Fibroblast of pulmonary artery (primary cell): ENCODE measurements at places on chromosomes 13 and 19.
A peak's percentile ranks its signal among the peaks of the same experiment; 100 is the strongest.

- peak; percentile 96 for DNase-seq
These were observed 34.2 kb downstream of the MBNL2 start for GRCh38 chr13:97256343-97256783.

GRCh38 chr13:91426913-91427312 is 28.5 kb downstream of the GPC5 start:
- no peak for DNase-seq

DNA sequence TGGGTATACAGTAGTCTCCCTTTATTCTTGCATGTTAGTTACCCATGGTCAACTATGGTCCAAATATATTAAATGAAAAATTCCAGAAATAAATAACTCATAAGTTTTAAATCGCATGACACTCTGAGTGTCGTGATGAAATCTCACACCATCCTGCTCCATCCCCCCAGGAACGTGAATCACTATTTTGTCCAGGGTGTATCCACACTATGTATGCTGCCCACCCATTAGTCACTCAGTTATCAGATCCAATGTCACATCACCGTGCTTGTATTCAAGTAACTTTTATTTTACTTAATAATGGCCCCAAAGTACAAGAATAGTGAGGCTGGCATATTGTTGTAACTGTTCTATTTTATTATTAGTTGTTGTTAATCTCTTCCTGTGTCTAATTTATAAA is 115.8 kb upstream of the SERP2 start:
- DNase-seq = peak; percentile 70

- DNase-seq = peak; percentile 66
These were observed 732 bp upstream of the DCLK1 start for GRCh38 chr13:36131931-36132297.

DNA sequence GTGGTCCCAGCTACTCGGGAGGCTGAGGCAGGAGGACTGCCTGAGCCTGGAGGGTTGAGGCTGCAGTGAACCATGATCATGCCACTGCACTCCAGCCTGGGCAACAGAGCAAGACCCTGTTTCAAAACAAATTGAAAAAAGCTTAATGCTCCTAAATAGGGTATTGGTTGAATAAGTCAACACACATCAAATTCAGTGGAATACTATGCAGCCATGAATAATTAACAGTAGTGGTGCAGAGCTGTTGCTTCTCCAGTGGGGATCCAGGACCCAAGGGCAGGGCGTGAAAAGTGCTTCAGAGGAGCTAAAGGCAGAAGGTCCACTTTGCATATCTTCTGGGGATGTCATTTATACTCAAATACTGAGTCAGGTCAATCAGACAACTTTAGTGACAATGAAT is 18.2 kb downstream of the SIGLEC8 start:
- no peak for DNase-seq

GRCh38 chr19:3284759-3285646 is 60.5 kb downstream of the CELF5 start:
- peak; percentile 44 for DNase-seq

DNA sequence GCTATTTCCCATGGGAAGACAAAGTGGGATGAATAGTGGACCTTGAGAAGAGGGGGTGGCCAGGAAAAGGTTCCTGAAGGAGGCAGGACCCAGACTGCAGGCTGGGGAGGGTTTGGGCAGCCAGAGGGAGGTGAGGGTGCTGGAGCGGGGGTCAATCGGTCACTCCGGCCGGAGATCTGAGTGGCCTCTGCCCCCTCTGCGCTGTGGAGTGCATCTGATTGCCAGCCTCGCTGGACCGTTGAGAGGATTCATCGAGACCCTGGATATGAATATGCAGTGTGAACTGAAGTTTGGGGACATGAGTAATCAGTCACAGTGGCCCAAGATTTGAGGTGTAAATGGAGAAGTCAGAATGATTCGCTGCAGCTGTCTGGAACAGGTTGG is 5.5 kb upstream of the ZNF580 start:
- no peak for DNase-seq

GRCh38 chr13:103961784-103962183 is 895.6 kb upstream of the SLC10A2 start:
- peak; percentile 9 for DNase-seq

DNA sequence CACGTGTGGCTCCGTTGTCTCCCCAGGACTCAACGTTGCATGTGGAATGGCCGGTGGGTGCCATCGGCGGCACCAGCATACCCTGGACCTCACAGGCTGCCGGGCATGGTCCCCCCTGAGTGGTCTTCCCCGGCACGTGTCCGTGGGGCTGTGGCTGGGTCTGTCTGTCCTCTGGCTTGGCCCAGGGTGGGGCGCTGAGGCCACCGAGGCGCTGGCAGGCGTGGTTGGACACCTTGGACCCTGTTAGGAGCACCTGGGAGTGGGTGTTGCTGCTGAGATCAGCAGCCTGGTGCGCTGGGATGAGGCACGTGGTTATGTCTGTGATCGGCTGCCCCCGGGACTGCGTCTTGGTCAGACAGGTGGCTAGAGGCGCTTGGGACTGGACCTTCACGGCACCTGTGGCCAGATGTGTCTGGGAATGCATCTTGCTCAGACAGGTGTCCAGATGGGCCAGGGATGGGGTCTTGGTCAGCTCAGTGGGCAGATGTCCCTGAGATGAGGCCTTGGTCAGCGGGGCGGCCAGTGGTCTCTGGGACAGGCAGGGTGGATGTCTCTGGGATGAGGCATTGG is 9.2 kb downstream of the IQCN start:
- DNase-seq = no peak

- no peak for DNase-seq
These were observed 575 bp upstream of the ZNF556 start for GRCh38 chr19:2866495-2867024.

DNA sequence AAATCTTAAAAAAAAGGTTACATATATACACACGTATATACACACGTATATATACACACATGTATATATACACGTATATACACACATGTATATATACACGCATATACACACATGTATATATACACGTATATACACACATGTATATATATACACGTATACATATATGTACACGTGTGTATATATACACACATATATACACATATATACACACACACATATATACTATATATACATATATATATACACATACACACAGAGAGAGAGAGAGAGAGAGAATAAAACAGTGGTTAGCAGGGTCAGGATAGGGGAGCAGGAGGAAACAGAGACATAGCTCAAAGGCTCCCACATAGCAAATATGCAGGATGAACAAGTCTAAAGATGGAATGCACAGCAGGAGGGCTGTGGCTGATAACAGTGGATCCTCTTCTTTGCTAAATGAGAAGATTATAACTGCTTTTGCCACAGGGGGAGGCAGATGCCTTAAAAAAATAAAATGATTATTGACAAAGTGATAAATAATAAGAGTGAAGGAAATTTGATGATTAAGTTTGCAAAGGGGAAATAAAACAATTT is 714.5 kb downstream of the UQCRFS1 start:
- DNase-seq = no peak

DNA sequence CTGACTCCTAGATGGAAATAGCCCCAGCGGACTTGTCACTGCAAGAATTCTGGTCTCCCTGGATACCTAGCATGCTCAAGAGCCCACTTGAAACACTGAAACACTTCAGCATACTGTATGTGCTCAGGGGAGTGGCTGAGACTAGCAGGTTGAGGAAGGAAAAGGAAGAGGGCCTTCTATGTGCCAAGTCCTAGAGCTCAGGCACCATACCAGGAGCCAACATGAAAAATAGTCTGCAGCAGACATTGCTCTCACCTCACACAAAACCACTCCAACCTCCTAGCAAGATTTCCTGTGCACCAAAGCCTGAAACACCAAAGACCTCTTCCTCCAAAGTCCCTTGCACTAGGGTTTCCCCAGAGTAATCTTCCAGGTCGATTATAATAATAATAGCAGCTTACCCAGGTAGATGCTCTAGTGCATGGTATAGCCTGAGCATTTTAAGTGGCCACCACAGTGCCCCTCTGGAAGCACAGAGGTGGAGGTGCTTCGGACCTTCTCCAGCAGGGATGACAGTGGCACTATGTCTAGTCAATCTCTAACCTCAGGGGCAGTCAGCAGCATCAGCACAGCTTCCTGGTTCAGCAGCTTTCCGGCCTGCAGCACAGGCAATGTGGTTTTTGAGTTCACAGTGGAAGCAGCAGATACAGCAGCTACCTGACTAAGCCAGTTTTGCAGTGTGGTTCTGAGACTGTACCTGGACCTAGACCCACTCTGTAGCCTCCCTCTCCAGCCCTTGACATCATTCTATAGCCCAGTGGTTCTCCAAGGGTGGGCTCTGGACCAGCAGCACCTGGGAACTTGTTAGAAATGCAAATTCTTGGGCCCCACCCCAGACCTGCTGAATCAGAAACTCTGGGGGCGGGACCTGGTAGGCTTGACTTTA is 45.6 kb upstream of the UBE2L5 start:
- DNase-seq = no peak

DNA sequence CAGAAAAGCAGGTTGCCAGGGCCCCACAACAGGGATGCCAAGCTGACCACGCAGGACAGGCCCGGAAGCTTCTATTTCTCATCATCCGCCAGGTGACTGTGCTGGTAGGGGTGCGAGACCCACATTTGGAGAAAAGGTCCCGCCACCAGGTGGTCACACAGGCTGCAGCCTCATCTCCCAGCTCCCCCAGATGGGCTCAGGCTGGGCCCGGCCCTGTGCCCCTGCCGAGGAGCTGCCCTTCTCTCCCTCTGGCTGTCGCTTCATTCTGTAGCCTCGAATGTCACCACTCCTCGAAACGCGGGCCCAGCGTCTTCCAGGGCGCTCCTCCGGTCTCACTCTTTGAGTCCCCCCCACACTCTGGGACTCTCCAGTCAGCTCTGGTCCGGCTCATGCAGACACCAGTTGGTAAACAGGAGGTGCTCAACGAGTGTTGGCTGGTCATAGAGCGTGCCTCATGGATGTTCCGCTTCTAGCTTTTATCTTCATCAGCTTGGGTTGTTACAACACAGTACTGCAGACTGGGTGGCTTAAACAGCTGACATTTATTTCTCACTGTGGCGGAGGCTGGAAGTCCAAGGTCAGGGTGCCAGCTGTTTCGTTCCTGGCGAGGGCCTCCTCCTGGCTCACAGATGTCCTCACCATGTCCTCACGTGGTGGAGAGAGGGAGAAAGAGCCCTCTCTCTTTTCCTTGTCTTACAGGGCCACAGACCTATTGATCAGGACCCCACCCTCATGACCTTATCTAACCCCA is 87.1 kb downstream of the TEX29 start:
- no peak for DNase-seq

- DNase-seq = no peak
These were observed 24.5 kb upstream of the ZNF492 start for GRCh38 chr19:22609630-22610029.

DNA sequence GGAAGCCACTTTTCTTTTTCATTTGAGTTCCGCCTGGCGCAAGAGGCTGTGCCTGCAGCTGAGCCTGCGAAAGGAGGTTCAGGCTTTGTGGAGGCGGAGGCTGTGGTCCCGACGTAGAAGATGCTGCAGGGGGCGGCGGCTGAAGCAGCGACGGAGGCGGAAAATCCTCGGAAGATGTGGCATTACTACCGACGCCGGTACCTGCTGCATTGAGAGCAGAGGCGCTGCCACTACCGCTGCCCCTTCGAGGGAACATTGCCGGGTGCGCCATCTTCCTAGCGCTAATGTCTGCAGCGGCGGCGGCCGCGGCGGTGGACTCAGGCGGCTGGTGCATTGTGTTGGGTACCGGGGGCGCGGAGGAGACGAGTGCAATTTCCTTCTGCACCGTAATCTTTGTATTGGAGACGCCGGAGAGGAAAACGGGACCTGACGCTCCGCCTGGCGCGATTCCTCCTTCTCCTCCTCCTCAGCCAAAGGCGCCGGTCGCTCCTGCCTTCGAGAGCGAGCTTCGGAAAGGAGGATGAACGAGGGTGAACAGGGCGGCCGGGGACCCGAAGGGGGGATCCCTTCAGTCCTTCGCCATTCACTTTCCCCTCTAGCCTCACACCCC is at the start of gene TSC22D1:
TSC22D1 (minus strand) TSS at position 590 of the 610 bp plus-strand sequence; CDS start at position 334, 256 bp downstream.
- peak; percentile 63 for DNase-seq

DNA sequence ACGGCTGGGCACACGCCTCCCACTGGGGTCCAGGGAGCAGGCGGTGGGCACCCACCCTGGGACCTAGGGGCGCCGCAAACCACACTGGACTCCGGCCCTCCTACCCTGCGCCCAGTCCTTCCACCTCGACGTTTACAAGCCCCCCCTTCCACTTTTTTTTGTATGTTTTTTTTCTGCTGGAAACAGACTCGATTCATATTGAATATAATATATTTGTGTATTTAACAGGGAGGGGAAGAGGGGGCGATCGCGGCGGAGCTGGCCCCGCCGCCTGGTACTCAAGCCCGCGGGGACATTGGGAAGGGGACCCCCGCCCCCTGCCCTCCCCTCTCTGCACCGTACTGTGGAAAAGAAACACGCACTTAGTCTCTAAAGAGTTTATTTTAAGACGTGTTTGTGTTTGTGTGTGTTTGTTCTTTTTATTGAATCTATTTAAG is 1.6 kb downstream of the JUNB start:
- DNase-seq = no peak

DNA sequence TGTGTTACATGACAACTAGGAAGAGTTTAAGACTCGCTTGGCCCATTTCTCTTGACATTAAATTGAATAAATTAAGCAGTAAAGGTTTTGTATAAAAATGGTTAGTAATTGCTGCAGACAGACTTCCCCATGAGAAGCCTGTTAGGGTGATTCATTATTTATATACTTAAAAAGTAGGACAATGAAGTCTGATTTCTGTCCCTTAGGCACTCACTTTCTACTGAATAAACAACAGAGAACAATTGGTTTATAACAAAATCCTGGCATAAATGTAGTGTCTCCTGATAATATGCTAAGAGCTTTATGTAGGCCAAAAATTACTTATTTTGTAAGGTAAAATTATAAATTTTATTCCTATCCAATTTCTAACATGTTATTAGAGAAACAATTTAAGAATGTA is 2138.5 kb upstream of the PCDH20 start:
- peak; percentile 19 for DNase-seq

GRCh38 chr19:31955884-31956283 is 389.5 kb upstream of the ZNF507 start:
- no peak for DNase-seq

DNA sequence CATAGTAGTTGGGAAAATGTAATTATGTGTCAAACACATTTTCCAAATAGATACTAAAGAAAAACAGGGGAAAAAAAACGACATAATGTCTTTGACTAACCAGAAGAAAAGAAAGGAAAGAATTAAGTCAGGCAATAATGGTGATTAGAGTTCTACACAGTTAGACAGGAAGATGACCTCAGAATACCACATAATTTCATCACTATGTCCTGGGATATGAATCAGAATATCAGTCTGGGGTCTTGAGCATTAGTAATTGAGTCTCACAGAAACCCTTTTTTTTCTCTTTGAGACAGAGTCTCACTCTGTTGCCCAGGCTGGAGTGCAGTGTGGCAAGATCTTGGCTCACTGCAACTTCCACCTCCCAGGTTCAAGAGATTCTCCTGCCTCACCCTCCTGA is 503.4 kb downstream of the SLITRK1 start:
- DNase-seq = peak; percentile 31

DNA sequence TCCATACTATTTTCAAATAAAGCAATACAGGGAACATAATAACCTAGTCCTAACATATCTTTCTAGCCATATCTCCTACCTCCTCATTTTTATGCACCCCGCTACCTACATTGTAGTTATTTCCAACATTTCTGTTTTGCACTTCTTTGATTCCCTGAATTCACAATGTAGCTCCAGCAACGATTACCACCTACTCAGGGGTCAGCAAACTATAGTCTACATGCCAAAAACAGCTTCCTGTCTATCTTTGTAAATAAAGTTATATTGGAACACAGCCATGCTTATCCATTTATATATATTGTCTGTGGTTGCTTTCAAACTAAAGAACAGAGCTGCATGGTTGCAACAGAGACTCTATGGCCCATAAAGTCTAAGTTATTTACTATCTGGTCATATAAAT is 16.7 kb downstream of the MYCBP2 start:
- DNase-seq = no peak

GRCh38 chr19:52778811-52779210 is 7.8 kb downstream of the ZNF600 start:
- no peak for DNase-seq
